Activated CD8-positive, alpha-beta memory T cell treated with anti-CD3 and anti-CD28 coated beads, Interleukin-2, amount 10 ng/mL, durations not matched to agents 7 days and 5 days (primary cell): ENCODE measurements at places on chromosomes 12 and 14.

DNA sequence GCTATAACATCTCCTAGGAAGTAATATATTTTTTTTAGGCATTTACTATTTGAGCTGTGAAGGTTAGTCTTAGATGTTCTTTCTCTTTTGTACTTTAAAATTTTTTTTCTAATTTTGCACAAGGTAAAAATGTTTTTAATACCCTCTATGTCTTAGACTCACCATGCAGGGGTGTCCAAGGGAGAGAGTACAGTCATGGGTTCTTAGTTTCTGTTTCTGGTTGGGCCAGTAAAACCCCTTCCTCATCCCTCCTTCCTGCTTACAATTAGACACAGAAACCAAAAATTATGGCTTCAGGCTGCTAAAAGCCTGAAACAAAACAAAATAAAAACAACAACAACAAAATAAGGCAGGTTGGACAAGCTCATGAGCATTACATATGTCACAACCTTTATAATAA lies 193.0 kb downstream of the SYT1 start:
- DNase-seq: no peak

DNA sequence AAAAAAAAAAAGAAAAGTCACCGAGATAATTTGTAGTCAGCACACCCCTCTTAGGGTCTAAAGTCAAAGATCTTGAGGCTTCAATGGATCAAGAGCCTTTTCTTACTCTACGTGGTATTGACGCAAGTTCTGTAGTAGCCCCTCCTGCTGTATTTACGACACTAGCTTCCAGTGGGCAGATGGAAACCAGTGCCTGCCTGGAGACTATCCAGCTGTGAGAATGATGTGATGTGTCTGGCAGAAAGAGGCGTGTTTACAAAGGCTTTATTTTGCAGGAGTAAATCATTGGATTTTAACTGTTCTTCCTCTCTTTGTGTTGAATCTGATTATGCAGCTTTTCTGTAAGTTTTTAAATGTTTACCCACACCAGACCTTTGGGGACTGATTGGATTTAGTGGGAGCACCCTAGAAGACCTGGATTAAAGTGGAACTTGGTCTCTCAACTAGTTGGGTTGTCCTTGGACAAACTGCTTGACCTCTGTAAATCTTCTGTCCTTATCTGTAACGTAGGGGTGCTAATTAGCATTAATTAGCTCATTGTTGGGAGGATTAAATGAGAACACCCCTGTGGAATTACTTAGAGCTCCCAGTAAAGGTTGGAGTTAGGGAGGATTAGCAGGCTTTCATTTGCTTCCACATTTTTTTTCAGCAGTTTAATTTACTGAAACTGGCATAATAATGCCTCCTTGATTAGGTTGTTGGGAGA lies 72.4 kb downstream of the RASSF3 start:
- no peak for DNase-seq

GRCh38 chr12:83265808-83266207 lies 579.1 kb downstream of the TMTC2 start:
- no peak for DNase-seq

DNA sequence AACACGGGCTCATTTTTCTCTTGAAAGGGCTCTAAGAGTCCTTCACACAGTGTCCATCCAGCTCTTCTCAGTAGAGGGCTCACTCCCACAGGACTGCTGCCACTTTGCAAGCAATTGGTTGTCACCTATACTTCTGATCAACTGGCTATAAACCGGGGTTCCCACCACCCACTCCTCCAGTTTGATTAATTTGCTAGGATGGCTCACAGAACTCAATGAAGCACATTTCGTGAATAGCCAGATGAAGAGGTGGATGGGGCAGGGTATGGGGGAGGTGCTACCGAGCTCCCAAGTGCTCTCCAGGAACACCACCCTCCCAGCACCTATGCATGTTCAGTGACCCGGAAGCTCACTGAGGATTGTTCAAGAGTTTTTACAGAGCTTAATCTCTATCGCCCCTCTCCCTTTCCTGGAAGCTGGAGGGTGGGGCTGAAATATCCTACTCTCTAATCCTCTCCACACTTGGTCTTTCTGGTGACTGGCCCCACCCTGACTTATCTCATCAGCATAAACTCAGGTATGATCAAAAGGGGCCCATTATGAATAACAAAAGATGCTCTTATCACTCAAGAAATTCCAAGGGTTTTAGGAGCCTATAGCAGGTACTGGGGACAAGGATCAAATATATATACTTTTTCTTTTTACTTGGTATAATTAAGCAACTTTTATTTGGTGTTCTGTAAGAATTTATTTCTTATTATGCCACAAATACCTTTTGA lies 13.9 kb upstream of the EGLN3 start:
- DNase-seq: no peak

GRCh38 chr14:53872681-53873089 lies 83.9 kb downstream of the BMP4 start:
- DNase-seq: no peak

DNA sequence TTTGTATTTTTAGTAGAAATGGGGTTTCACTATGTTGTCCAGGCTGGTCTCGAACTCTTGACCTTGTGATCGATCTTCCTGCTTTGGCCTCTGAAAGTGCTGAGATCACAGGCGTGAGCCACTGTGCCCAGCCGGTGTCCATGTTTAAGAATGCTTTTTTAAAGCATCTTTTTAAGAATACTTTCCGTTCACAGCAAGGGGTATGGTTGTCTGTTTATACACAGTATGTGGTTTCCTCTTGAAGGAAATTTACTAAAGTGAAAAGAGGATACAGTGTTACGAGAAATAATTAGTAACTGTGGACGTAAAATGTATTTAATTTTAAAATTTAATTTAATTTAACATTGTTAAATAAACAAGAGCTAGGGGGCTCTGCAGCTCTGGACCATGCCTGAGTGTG lies 73.4 kb downstream of the GSC start:
- DNase-seq: no peak

- no peak for DNase-seq
These were observed 121.9 kb downstream of the PIK3C2G start for GRCh38 chr12:18383203-18383602.

GRCh38 chr14:97387252-97387874 lies 590.2 kb downstream of the VRK1 start:
- DNase-seq: no peak

DNA sequence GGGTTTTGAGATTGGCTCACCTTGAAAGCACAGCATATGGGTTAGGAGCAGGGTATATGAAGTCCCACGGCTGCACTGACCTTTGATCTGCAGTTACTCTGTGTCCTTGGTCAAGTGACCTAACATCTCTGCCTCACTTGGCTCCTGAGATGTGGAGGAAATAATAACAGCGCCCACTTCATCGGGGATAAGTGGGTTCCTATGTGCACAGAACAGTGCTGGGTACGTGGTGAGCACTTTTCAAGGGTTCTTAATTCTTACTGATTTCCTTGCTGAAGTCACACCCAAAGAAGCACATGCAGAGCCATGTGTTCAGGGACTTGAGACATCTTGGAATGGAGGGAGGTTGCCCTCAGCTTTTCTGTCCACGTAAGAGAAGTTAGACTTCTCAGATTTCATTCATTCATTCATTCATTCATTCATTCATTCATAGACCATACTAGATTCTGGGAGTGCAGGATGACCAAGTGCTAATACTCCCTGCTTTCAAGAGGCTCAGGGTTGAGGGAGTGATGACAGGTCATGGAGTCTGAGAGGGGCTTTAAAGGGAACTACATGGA lies 39.4 kb downstream of the ADGRD1 start:
- DNase-seq: no peak

DNA sequence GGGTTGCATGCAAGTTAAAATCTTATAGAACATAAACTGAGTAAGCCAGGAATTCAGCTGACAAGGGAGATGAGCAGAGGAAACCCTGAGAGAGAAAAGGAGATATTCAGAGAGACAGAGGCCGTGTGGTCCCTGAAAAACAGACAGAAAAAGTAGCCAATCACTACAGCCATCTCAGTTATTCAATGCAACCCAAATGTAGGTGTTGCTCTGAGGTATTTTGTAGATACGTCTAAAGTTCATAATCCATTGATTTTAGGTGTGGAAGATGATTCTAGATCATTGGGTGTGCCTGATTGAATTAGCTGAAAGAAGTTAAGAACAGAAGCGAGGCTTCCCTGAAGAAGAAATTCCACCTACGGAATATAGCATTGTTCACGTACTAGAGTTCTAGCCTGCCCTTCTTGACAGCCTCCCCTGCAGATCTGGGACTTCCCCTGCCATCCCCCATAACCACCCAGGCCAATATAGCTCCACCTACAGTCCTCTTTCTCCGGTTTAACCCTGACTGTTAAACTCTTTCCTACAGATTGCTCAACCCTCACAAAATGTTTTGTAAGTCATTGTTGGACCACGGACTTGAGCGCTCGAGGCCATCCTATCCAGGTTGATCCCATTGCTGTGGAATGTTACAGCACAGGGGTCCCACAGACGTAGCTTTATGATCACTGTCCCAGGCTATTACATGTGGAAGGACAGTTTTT lies 21.7 kb downstream of the AICDA start:
- DNase-seq: no peak

DNA sequence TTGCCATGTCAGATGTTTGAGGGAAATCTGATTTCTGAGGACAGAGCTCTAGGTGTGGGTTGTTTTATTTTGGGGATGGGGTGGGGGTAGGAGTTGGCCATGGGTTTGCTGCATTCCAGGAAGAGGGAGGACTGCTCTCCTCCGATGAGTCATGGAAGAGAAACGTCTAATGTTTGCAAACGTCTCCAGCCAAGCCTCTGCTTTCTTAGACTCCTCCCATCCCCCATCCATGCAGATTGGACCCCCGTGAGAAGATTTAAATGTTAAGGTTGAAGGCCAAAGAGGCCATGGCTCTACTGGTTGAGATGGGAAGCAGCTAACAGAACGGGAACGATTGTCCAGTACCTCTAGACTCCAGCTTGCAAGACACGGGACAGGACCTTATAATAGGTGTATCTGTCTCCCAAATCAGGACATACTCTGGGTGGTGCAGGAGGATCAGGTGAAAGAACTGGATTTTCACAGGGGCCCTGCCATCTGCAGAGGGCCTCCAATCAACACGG lies 11.4 kb upstream of the ATP2A2 start:
- no peak for DNase-seq

DNA sequence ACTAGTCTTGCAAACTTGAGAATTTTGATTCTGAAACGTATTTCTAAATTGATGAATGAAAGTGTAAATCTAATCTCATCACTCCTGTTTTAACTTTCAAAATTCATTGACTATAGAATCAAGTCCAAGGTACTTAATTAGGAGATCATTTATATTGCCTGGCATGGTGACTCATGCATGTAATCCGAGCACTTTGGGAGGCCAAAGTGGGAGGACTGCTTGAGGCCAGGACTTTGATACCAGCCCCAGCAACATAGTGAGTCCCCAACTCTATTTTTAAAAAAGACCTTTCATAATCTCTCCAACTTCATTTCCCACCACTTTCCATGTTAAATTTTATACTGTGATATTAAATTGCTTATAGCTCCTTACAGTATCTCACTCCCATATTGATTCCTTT lies 3.0 kb upstream of the MIPOL1 start:
- no peak for DNase-seq

GRCh38 chr12:27936196-27936595 lies 36.3 kb downstream of the PTHLH start:
- DNase-seq: no peak

GRCh38 chr14:41349289-41349910 lies 257.3 kb upstream of the LRFN5 start:
- no peak for DNase-seq

DNA sequence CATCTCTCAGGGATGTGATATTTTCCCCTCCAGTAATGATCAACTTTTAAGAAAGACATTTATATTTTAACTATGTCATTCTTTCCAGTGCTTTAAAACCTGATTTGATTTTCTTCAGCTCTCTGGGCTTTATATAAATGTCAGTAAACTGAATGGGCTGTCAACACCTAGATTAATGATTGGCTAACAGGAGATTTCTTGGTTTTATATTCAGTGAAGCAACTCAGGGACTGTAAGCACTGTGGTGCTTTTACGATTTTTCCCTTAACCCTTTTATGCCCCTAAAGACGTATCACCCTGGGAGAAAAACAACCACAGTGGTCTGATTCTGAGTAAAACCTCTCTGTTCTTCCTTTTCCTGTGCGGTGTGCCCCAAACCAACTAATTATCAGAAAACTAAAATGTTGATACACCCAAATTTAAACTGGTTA lies 38.0 kb downstream of the PTGER2 start:
- DNase-seq: peak; percentile 85

- no peak for DNase-seq
These were observed 246.7 kb downstream of the DACT1 start for GRCh38 chr14:58884442-58884841.

DNA sequence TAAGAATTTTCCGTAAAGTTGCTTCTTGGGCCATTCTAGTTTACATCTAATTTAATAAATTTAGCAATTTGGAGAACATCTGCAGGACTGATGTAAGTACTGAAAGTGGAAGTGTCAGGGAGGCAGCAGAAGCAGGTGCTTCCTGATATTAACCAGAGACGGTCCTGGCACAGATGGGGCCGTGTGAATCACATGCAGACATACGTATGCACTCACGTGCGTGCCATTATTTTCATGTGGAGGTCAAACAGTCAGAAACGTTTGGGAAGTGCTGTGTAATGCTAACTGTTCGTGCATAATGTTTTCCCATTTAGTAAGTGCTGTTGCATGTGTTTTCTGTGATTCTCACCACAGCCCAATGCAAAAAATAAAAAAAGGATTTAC lies 87.8 kb upstream of the DYNC1H1 start:
- DNase-seq: peak; percentile 83

- peak; percentile 83 for DNase-seq
These were observed 44.4 kb upstream of the PNMA1 start for GRCh38 chr14:73758392-73759182.

DNA sequence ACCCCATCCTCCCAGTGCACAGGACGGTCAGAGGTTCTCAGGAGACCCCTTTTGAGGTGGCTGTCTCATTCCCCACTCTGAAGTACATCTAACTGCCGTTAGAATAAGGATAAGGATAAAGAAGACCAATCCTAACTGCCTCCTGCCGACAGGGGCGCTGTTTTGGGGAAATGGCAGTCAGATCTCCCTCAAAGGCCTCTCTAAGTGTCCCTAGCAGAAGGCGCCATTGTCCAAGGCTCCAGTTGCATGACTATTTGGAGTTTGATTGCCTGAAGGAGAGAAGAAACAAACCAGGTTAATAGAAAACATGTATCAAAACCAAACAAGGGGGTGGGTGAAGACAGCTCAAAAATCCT lies 29.1 kb upstream of the KLRB1 start:
- DNase-seq: no peak

DNA sequence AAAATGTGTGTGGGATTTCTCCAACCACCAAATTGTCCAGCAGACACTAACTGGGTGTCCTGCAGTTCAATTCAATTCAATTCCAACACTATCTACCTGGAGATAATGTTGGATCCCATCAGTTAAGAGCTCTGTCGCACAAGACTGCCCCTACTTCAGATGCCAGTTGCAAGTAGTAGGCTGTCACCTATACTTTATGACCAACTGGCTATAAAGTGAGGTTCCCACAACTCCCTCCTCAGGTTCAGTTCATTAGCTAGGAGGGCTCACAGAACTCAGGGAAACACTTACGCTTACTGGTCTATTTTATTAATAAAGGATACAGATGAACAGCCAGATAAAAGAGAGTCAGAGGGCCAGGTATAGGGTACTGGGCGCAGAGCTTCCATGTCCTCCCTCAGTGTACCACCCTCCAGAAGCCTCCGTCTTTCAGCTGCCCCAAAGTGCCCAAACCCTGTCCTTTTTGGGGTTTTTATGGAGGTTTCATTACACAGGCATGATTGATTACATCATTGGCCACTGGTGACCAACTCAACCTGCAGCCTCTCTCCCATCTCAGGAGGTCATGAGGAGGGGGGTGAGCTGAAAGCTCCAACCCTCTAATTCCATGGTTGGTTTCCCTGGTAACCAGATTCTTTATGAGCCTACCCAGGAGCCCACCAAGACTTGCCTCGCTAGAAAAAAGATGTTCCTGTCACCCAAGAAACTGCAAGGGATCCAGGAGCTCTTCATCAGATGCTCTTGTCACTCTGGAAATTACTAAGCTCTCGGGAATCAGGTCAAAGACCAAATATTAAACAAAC lies 7.5 kb upstream of the SERPINA5 start:
- no peak for DNase-seq
